ENCODE measurements at places on chromosomes 16 and 17.
A peak's percentile ranks its signal among the peaks of the same experiment; 100 is the strongest.

GRCh38 chr16:89183975-89184676, 12.6 kb downstream of the CDH15 start:
- DNase-seq, result no peak

DNA sequence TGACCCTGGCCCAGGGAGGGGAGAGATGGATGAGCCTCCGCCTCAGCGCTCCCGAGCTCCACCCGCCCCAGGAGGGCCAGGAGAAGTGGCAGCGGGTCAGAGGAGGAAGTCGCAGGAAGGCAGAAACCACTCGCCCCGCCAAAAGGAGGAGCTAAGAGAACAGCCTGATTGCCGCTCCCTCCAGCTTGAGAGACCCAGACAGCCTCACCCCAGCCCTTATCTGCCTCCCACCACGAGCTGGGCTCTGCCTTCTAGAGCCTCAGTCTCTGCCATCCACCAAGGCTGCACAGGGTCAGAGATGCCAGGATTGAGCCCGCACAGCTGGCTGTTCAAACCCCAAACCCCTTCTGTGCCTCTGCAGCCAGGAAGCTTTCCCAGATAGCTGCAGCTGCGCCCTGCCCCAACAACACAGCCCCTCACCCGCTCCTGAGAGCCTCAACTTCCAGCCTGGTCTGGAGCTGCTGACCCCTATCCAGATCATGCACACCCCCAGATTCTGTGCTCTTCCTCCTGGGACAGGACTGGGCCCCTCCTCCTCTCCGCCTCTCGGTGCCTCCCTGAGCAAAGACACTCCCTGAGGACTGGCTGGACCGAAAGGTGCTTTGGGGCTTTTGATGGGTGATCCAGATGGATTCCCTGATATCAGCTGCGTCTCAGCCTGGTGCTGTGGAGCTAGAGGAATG, 1.0 kb upstream of the ATP2A3 start:
- peak; percentile 55 for DNase-seq

DNA sequence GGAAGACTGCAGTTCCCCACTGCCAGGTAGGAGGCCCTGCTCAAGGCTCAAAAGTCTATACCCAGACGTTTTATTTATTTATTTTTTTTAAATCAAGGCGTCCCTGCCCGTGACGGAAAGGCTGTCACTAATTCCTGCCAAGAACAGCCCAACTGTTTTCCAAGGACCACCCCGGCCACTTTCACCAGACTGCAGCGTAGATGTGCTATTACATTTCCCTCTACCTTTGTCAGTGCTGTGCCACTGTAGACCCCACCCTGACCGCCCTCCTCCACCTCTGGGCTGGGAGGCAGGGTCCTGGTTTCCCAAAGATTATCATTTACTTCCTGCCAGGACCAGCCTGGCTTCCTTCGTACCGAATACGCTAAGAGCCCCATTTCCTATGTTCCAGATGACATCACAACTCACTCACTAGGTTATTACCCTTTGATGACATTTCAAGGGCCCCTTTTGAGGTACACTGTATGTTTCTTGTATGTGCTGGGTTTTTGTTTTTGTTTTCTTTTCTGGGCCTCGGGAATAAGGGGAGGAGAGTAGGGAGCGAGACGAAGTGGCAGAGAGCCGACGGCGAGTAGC, 6.3 kb upstream of the RNF227 start:
- no peak for DNase-seq

GRCh38 chr17:33389504-33390135, 96.5 kb upstream of the ASIC2 start:
- no peak for DNase-seq

DNA sequence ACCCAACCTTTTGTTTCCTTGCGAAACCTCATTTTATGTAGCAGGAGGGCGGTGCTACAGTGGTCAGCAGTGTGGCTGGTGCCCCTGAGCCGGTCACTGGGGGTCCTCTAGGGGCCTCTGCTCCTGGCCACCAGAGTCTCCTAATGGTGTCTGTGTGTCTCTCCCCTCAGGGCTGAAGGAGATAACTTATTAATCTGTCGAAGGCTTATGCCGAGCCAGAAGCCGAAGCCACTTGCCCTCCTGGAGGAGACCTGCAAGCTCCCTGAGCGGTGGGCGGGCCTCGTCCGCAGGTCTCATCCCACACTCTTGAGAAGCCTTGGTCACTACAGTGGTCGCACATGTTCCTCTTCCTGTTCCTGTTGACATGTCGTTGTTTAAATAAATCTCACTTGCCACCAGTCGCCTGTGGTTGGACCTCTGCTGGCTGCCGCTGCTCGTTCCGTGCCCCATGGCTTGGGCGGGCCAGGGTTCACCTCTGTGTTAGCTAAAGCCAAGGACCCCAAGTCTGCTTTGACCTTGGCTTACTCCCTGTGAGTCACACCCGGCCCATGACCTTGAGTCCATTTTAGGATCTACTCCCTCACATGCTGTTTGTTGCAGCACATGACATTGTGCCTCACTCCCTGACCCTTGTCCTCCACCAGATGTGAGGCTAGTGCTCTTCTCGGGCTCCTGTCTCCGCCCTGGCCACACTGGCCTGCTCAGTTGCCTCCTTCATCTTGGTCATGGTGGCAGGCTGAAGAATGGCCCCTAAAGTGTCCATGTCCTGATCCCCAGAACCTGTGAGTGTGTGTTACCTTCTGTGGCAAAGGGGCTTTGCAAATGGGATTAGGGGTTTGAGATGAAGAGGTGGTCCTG, 38.7 kb upstream of the AQP8 start:
- DNase-seq, result no peak

- DNase-seq, result no peak
Measured at GRCh38 chr16:78407191-78407590, 307.7 kb downstream of the WWOX start.

GRCh38 chr16:2333772-2334379, 6.7 kb downstream of the ABCA3 start:
- DNase-seq, result no peak

GRCh38 chr17:11598274-11599221, at the start of gene DNAH9:
TSS of gene DNAH9 (plus strand) at chr17:11598470. CDS start at chr17:11598499, 29 bp downstream.
- no peak for DNase-seq

DNA sequence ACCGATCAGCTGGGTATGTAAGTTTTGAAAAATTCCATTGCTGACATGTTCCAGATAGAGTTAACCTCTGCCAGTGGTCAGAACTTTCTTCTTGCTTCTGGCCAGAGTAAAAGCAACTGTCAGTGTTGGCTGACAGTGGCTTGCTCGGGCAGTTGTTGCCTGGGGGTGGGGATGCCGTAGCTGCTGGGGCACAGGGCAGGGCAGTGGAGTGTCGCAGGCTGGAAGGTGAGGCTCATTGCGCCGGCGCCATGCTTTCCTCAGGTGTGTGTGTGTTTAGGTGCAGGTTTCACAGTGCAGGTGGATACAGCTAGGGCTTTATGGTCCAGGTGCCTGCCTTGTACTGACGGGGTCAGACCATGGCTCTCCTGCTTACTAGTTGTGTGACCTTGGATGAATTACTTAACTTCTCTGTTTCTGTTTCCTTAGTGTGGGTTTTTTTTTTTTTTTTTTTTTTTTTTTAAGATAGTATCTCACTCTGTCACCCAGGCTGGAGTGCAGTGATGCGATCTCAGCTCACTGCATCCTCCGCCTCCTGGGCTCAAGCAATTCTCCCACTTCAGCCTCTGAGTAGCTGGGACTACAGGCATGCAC, 156.4 kb downstream of the SNX29 start:
- no peak for DNase-seq

- DNase-seq, result no peak
Measured at GRCh38 chr16:2968368-2968737, 795 bp upstream of the PAQR4 start.

GRCh38 chr17:82839617-82840292, at the start of gene ZNF750:
TSS of gene ZNF750 (minus strand) at chr17:82840022. CDS start at chr17:82832454, 7,568 bp downstream.
- DNase-seq, result no peak

- DNase-seq, result no peak
Measured at GRCh38 chr17:79784353-79785016, 6.5 kb downstream of the CBX2 start.

DNA sequence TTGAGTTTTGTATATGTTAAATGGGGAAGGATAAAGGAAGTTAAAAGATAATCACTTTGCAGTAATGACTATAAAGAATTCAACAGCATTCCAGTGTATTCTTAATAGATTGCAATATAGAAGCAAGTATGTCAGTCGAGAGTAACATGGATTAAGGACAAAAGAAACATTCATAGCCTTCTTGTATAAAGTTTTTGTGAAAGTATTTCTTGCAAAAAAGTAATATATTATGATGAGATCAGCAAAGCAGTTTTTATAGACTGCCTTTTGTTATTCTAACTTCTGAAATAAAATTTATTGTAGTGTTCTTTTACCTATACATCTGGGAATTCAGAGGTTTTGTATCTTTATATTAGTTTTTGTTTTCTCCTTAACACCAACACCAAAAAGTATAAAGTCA, 184.9 kb upstream of the RBL2 start:
- DNase-seq, result no peak

GRCh38 chr17:80220054-80220735, at the start of the genes SGSH and SLC26A11:
TSS of gene SGSH (minus strand) at chr17:80220333. CDS start at chr17:80220313, 20 bp downstream.
TSS of gene SLC26A11 (plus strand) at chr17:80220427. CDS start at chr17:80221561, 1,134 bp downstream.
- peak; percentile 53 for DNase-seq

- no peak for DNase-seq
Measured at GRCh38 chr17:6257336-6257735, 177.6 kb downstream of the AIPL1 start.

DNA sequence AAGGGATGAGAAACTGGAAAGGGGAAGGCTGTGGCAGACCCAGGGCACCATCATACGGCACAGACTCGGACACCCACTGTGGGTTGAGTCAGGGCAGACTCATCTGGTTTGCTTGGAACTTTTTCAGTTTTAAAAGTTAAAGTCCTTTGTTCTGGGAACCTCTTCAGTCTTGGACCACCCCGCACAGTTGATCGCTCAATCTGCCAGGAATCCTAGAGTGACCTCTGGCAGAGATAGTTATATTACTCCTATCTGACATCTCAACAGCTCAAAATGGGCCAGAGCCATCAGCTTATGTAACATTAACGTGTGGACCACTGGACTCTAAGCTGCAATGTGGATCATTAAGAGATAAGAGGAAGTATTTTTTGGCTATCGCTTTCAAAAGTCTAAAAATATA, 164.3 kb downstream of the ABCA8 start:
- no peak for DNase-seq

DNA sequence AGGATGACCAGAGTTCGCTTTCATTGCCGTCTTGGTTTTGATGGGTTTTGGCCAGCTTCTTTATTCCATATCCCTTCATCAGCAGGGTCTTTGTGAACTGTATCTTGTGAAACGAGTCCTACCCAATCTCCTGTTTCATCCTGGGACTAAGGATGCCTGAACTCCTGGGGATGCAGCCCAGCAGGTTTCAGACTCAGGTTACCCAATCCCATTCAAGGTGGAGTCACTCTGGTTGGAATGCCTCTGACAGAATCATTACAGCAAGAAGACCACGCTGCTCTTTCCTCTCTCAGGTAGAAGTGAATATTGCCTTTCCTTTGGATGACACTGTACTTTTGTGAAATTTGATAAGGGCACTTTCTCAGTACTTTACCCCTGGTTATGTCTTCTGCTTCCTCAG, 98.1 kb downstream of the CDH11 start:
- DNase-seq, result no peak

GRCh38 chr16:87824016-87824990, 45.0 kb downstream of the SLC7A5 start:
- no peak for DNase-seq

DNA sequence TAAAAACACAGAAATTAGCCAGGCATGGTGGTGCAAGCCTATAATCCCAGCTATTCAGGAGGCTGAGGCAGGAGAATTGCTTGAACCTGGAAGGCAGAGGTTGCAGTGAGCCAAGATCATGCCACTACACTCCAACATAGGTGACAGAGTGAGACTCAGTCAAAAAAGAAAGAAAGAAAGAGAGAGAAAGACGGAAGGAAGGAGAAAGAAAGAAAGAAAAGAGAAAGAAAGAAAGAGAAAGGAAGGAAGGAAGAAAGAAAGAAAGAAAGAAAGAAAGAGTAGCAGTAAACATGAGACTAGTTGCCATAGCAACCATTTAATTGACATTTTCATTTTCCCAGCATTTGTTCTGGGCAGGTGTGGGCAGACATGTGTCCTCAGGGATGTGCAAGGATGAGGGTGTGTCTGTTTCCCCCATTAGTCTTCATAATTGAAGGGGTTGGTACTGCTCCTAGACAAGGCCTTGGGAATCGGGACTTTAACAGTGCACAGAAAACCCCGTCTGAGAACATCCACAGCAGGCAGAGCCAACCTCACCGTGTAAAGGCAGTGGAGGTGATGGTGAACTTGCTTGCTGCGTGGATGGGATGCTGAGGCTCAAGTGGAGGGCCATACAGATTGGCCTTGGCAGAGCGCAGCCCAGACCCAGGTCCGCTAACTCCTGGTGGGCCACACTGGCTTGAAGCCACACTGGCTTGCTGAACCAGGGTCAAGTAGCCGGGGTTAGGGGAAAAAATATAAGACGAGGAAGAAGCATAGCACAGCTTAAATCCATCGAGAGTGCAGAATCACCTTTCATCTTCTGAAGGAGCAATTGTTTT, 35.2 kb upstream of the KIFC3 start:
- no peak for DNase-seq

DNA sequence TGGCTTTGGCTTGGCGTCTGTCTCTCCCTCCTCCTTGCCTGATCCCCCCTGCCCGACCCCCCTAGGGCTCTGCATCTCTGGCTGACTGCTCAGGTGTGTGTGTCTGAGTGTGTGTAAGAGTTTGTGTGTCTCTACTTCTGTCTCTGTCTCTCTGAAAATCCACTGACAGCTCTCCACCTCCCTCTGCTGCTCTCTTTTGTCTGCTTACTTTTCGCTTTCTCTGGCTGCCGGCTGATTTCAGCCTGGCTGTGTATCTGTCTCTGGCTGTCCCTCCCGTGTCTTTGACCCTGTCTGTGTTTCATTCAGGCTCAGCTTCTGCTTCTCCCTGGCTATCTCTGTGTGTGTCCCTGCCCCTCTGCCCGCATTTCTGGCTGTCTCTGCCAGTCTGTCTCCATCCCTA, 3.8 kb upstream of the SPEM1 start:
- no peak for DNase-seq

DNA sequence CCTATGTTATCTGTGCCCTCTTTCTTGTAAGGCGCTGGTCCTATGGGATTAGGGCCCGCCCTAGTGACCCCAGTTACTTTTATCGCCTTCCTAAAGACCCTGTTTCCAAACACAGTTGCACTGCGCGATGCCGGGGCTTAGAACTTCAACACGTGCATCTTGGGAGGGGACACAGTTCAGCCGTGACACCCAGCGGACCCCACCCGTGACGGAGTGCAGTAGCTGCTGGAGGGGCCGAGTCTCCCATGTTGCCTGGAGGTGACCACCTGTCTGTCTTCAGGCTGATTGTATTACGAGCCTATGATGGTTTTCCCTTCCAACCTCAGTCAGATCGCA, 9.4 kb downstream of the BAIAP2 start:
- DNase-seq, result no peak

Measured in T-helper 9 cell (primary cell).